ENCODE measurements at places on chromosomes 7 and 10. TPM values are rescaled to one million over a fixed set of nuclear protein-coding genes. Genes with fewer than 3 reads are reported as not detected.

Gene GRID2IP
- polyA plus RNA-seq, result not detected

Gene NXPH1
- polyA plus RNA-seq, result not detected

DNA sequence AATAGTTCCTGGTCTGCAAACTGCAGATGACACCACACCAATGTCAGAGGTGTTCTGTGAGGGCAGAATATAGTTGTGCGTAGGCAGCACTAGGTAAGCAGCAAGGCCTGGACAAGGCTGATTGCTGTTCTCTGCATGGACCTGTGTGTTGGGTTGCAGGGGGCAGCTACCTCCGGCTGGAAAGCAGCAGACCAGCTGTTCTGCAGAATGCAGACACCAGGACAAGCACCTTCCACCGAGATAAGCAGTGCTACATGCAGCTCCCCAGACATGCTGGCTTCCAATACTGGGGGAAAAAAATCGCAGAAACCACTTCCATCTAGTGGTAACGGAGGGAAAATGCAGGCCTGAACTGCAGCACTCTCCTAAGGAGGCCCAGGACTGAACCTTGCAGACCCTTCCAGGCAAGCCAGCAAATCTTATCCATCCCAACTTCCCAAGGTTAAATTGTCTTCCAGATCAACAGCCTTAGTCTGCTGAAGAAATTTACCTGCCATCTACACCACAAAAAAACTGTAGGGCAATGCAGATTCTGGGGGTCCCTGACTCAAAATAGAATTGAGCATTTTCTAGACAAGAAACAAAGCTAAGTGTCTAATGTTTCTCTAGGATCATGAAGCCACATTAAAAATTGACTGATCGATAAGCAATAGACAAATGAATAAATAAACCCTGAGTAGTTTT, 50.5 kb upstream of the COBL start:
- peak; percentile 36 for DNase-seq

GRCh38 chr10:35412900-35413491, 76.7 kb downstream of the CCNY start:
- no peak for DNase-seq

GRCh38 chr7:25839084-25839769, 312.8 kb upstream of the NFE2L3 start:
- no peak for DNase-seq

DNA sequence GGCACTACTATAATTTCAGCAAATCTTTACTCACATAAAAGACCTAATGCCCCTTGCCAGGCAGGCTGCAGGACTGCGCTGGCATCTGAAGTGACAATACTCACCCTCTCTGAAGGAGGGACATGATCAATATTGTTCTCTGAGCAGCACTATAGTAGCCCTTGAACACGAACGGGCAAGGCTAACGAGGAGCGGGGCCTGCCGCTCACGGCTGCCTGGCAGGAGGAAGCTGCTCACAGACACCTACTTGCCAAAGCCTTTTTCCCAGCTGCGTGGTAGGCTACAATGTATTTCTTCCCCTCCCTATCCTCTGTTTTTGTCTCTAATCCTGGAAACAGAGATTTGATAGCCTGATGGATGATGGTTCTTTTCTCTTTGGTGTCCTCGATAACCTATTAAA, 19.9 kb downstream of the PUS7 start:
- DNase-seq, result no peak

All from heart left ventricle (tissue), 16 donors.